SJCRH30 (cell line): ENCODE measurements at places on chromosomes 13 and 19. TPM values are rescaled to one million over a fixed set of nuclear protein-coding genes. Genes with fewer than 3 reads are reported as not detected.

- no peaks in the 10 kb centered on the region for H3K36me3 ChIP-seq
- H3K27ac ChIP-seq: no peak overlapping the region
- H3K4me1 ChIP-seq: no peaks in the 10 kb centered on the region
- no peak overlapping the region for H3K4me3 ChIP-seq
- H3K27me3 ChIP-seq: 0 out of 2 replicates have a peak, but pooled peaks cover under 1% of the 10 kb centered on the region
Observed at GRCh38 chr19:40193587-40193849, 2.3 kb downstream of the MAP3K10 start.

DNA sequence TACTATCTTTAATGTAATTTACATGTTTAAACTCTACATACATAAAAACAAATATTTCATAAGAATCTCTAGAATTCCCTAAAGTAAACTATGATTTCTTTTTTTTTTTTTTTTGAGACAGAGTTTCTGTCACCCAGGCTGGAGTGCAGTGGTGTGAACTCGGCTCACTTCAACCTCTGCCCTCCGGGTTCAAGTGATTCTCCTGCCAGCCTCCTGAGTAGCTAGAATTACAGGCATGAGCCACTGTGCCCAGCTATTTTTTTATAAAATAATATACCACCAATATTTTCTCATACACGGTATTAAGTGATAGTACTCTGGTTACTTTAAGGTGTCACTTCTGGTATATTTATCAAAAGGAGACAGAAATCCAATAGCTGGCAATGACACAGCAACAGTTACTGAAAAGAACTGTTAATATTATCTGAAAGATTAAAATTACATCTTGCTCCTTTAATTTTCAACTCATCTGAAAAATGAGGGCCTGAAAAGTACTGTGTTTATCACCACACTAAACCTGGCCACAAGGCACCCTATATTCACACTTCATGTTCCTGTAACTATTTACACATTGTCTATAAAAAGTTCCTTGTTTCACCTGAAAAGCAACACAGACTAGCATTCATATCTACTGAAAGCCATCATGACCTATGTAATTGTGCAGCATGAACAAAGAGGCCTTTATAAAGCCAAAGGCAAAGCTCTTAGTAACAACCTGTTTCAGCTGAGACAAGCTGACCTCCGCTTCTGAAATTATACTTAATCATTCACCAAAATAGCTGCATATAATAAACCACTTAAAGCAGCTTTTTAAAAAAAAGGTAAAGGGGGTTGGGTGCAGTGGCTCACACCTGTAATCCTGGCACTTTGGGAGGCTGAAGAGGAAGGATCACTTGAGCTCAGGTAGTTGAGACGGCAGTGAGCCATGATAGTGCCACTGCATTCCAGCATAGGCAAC, 106.1 kb downstream of the SLC25A15 start:
- no peaks in the 10 kb centered on the region for H3K27me3 ChIP-seq
- H3K4me3 ChIP-seq: no peak overlapping the region
- peak; percentile 19 for DNase-seq
- H3K4me1 ChIP-seq: no peaks in the 10 kb centered on the region; the same call in 1 of the 2 replicates
- no peaks in the 10 kb centered on the region; the same call in 1 of the 2 replicates for H3K36me3 ChIP-seq
- no peak overlapping the region for H3K27ac ChIP-seq

- no peaks in the 10 kb centered on the region for H3K36me3 ChIP-seq
- no peak overlapping the region for H3K4me3 ChIP-seq
- H3K27ac ChIP-seq: no peak overlapping the region
- no peaks in the 10 kb centered on the region for H3K27me3 ChIP-seq
Observed at GRCh38 chr13:58528351-58528750, 896.8 kb downstream of the PCDH17 start.

- H3K27me3 ChIP-seq: no peaks in the 10 kb centered on the region
- peak overlapping the region; percentile 78 for H3K4me3 ChIP-seq
- DNase-seq: peak; percentile 89
- H3K4me1 ChIP-seq: no peaks in the 10 kb centered on the region
Observed at GRCh38 chr13:35475212-35475959, 1.1 kb downstream of the MAB21L1 start.

DNA sequence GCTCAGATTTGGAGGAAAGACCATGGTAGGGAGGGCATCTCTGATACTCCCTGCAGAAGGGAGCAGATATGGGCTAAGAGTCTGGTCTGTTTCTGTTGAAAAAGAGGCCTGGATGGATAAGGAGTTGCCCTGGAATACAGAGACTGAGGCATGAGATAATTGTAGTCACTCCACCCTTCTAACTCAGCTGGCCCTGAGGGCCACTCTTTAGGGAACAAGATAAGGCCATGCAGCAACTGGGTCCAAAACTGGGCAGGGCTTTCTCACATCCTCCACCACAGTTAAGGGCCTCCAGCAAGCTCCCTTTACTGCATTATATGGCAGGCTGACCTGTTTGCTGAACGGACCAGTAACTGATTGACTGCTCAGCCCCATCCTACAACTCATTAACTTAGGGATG, 1.3 kb downstream of the ZNF749 start:
- H3K27me3 ChIP-seq: no peaks in the 10 kb centered on the region
- no peak for DNase-seq
- no peak overlapping the region for H3K27ac ChIP-seq
- H3K4me1 ChIP-seq: no peaks in the 10 kb centered on the region
- peaks cover 17% of the 10 kb centered on the region for H3K36me3 ChIP-seq
- H3K4me3 ChIP-seq: peak overlapping the region; percentile 70; the same call in 1 of the 2 replicates

- no peaks in the 10 kb centered on the region for H3K4me1 ChIP-seq
- H3K27ac ChIP-seq: no peak overlapping the region
- H3K27me3 ChIP-seq: no peaks in the 10 kb centered on the region
- no peak overlapping the region for H3K4me3 ChIP-seq
- no peak for DNase-seq
- no peaks in the 10 kb centered on the region for H3K36me3 ChIP-seq
Observed at GRCh38 chr19:9940778-9941177, 4.5 kb upstream of the OLFM2 start.

Gene C19orf81
- total RNA-seq: not detected in 2 replicates

GRCh38 chr13:101393140-101393539, 23.2 kb downstream of the NALCN start:
- no peak overlapping the region for H3K27ac ChIP-seq
- DNase-seq: no peak
- H3K36me3 ChIP-seq: no peaks in the 10 kb centered on the region
- no peaks in the 10 kb centered on the region; the same call in 1 of the 2 replicates for H3K4me1 ChIP-seq
- no peak overlapping the region for H3K4me3 ChIP-seq

DNA sequence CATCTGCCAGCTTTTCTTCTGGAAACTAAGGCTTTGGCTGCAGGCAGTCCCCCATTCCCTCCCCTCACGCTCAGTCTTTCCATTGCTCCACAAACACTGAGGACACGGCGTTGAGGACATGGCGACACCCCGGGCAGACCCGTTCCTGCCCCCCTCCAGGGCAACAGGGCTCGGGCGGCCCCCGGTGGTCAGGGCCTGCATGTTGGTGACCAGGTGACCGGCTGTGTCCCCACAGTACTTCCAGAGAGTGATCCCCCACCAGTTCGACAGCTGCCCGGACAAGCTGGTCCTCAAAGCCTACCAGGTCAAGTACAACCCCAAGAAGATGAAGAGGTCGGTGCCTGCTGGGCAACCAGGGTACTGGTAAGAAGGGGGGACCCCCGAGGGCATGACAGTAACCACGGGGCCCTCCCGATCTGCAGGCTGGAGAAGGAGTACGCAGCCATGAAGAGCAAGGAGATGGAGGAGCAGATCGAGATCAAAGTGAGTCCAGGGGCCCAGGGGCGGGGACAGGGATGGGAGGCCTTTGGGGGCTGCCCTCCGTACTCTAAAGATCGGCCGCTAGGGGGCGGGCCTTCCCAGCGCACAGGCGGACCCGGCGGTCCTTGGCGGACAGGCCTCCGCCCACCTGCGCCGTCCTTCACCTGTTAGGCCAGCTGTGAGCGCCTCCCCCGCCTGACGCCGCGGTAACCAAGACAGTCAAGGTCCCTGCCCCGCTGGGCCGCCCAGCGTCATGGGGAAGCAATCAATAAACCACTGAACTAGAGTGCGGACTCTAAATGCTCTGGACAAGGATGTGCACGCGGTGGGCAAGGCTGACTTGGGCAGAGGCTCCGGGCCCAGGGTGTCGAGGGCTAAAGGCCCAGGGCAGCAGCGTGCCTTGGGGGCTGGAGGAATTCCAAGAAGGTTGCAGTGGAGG, 21.1 kb downstream of the PRR36 start:
- H3K4me3 ChIP-seq: no peak overlapping the region
- no peaks in the 10 kb centered on the region for H3K4me1 ChIP-seq
- peak; percentile 85 for DNase-seq
- no peak overlapping the region for H3K27ac ChIP-seq

GRCh38 chr19:45508861-45509691, 1.8 kb downstream of the VASP start:
- H3K4me3 ChIP-seq: peak overlapping the region; percentile 86
- no peaks in the 10 kb centered on the region for H3K4me1 ChIP-seq
- H3K27me3 ChIP-seq: no peaks in the 10 kb centered on the region
- H3K27ac ChIP-seq: peak overlapping the region; percentile 76

DNA sequence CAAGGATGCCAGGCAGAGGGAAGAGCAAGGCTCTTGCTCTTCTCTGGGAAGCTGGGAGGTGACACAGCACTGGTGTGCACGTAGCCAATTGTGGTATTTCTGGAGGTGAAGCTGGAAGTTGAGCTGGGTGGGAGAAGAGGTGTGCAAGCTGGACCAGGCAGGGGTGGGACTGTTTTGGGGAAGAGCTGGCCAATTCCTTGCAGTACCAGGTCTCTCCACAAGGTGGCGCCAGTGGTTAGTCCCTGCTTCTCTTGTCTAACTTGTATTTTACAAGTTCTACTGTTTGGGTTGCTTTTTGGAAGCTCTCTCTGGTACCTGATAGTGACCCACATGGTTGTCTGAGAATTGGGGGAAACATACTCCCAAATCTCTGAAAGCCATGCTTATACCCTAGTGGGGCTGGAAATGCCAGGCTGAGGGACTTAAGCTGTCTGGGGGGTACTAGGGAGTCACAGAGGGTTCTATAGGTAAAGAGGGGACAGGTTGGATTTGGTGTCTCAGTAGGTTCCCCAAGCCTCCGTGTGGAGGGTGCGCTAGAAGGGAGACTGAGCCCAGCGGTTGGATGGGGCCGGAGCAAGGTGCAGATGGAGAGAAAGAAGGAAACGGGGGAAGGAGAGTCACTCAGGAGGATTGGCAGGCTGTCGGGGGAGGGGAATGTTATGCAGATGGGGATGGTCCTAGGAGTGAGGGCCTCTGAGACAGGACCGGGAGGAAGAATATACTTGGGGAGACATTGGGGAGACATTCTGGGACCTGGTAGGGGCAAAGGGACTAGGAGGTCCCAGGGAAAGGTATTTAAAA, 3.0 kb downstream of the HPN start:
- DNase-seq: peak; percentile 81
- H3K36me3 ChIP-seq: no peaks in the 10 kb centered on the region
- 0 out of 2 replicates have a peak, but pooled peaks cover 3% of the 10 kb centered on the region for H3K27me3 ChIP-seq
- H3K27ac ChIP-seq: no peak overlapping the region
- no peak overlapping the region for H3K4me3 ChIP-seq
- H3K4me1 ChIP-seq: no peaks in the 10 kb centered on the region

DNA sequence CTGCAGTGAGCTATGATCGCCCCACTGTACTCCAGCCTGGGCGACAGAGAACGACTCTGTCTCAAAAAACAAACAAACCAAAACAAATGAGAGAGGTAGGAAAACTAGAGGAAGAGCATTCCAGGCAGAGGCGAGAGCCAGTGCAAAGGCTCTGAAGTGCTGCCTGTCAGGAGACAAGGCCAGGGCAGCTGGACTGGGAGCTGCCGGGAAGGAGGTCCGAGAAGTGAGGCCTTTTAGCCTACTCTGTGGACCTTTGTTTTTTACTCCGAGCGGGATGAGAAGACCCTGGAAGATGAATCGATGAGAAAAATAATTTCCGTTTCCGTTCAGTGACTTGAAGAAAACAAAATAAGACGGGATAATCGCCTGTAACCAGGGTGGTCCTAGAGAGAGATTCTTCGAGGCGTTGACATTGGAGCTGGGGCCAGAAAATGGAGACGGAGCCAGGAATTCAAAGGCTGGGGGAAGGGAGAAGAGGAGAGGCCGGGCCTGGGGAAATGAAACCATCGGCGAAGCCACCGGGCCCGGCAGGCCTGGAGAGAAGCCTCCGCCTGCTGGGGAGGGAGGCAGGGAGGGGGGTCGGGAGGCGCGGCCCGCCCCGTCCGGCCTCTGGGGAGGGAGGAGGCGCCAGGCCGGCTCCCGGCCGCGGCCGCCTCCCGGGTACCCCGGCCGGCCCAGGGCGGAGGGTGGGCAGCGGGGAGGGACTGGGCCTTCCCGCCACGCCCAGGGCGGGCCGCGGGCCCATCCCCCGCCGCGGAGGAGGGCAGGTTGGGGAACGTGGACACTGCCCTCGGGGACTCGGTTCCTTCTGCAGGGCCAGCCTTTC, 7.8 kb upstream of the SERTAD1 start:
- no peaks in the 10 kb centered on the region for H3K36me3 ChIP-seq
- H3K27me3 ChIP-seq: no peaks in the 10 kb centered on the region
- peak overlapping the region; percentile 86 for H3K27ac ChIP-seq
- peak overlapping the region; percentile 54 for H3K4me3 ChIP-seq
- no peaks in the 10 kb centered on the region for H3K4me1 ChIP-seq

- H3K4me3 ChIP-seq: peak overlapping the region; percentile 59
- no peaks in the 10 kb centered on the region for H3K27me3 ChIP-seq
- H3K27ac ChIP-seq: peak overlapping the region; percentile 71; the same call in 1 of the 2 replicates
- no peak for DNase-seq
- H3K36me3 ChIP-seq: no peaks in the 10 kb centered on the region
- H3K4me1 ChIP-seq: peaks cover 21% of the 10 kb centered on the region
Observed at GRCh38 chr13:27124571-27124970, 47.0 kb downstream of the USP12 start.

Gene OR2Z1
- not detected in 2 replicates for total RNA-seq

Gene POGLUT2
- 31.3 and 32.2 TPM in 2 replicates for total RNA-seq

Gene VSTM1
- not detected in 2 replicates for total RNA-seq

GRCh38 chr19:48746738-48747575, at the start of gene IZUMO1:
Gene IZUMO1, minus strand, starts transcription at chr19:48746909. Its CDS starts 1,050 bp downstream, at chr19:48745859.
- H3K36me3 ChIP-seq: no peaks in the 10 kb centered on the region
- peak; percentile 97 for DNase-seq
- no peaks in the 10 kb centered on the region for H3K4me1 ChIP-seq
- H3K27ac ChIP-seq: peak within 1 kb of the TSS; percentile 76
- H3K4me3 ChIP-seq: peak within 1 kb of the TSS; percentile 68

GRCh38 chr13:46181840-46182490, at the start of gene LCP1:
Gene LCP1, minus strand, starts transcription at chr13:46182177. Its CDS starts 22,515 bp downstream, at chr13:46159662.
- no peaks in the 10 kb centered on the region for H3K36me3 ChIP-seq
- no peaks in the 10 kb centered on the region for H3K27me3 ChIP-seq

Gene NXNL1
- not detected in 2 replicates for total RNA-seq

- no peak overlapping the region for H3K27ac ChIP-seq
- no peak for DNase-seq
- no peak overlapping the region for H3K4me3 ChIP-seq
- no peaks in the 10 kb centered on the region for H3K4me1 ChIP-seq
Observed at GRCh38 chr13:18996627-18997051, 185.0 kb downstream of the TUBA3C start.

GRCh38 chr19:44280916-44281315, 21.2 kb downstream of the ZNF233 start:
- H3K36me3 ChIP-seq: no peaks in the 10 kb centered on the region; the same call in 1 of the 2 replicates
- no peak overlapping the region for H3K4me3 ChIP-seq
- no peaks in the 10 kb centered on the region for H3K27me3 ChIP-seq
- DNase-seq: no peak
- H3K4me1 ChIP-seq: no peaks in the 10 kb centered on the region
- no peak overlapping the region for H3K27ac ChIP-seq
